ENCODE measurements at places on chromosomes 6 and 20.

GRCh38 chr6:84284428-84285049 is 57.1 kb upstream of the CEP162 start:
- no peak for DNase-seq

DNA sequence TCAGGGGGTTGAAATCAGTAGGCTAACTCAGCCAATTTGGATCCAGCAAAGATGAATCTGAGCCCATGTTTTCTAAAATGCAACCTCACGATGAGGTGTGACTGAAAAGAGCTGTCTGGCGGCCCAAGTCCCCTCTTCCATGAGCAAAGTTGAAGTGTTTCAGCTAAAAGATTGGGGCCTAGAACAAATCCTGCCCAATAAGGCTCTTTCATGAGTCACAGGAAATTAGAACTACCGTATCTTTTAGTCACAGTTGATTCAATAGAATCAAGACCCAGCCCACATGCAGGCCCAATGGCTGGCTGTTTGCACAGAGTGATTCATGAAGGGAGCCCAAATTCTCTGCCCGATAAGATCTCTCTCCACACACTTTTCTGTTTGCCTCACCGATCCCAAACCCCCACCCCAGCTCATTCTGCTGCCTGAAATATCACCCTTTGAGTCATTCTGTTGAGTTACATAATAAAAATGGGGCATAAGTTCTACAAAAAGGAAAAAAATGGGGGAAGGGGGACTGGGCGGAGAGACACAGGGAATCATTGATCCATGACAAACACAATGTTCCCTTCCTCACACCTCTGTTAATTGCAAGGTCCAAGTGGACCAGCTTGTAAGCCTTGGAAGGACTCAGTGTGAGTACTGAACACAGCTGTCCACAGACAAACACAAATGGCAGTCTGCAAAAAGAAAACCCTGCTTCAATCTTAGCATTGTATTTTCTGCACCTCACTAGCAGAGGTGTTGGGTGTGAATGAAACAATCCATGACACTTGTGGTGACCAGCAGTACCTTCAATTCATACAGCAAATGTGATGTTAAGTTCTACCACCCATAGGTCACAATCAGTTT is 13.8 kb downstream of the FOXQ1 start:
- no peak for DNase-seq

DNA sequence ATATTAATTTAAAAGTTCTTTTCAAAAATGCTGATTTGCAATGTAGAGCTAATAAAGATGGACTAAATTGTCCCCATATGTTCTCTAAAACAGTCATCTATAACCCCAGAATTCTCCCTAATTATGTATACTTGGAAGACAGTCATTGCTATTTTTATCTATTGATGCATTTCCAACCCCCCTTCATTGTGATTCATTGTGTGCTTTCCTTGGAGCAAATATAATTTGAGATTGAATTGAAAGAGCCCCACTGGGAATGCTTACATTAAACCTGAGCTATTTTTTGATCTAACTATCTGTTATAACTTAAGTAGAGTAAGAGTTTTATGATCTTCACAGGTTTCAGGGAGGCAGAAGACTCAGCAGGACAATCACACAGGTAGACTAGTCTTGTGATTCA is 73.7 kb upstream of the PTCHD4 start:
- DNase-seq = no peak

GRCh38 chr20:3248993-3249347 is 10.0 kb upstream of the SLC4A11 start:
- DNase-seq = no peak

GRCh38 chr6:142819603-142820337 is 125.2 kb downstream of the HIVEP2 start:
- DNase-seq = no peak

DNA sequence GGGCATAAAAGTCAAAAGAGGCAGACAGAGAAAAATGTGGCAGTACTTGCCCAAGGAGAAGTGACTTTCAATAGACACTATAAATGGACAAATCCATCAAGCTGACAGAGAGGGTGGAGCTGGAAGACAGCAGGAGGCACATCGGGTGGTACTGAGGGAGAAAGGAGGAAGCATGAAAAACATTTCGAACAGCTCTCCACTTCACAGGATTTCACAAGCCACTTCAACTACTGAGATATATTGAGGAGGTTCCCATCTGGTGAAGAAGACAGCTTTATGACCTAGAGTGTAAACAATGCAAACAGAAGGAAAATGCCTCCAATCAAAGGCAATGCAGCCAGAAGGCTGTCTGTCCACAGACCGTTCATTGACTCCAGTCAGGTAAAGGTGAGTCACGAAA is 259.4 kb upstream of the ECI2 start:
- DNase-seq = no peak

- DNase-seq = no peak
Measured at GRCh38 chr6:1311400-1312202, at the start of gene FOXQ1. FOXQ1 (plus strand) TSS chr6:1312098; CDS start chr6:1312705, 607 bp downstream.

DNA sequence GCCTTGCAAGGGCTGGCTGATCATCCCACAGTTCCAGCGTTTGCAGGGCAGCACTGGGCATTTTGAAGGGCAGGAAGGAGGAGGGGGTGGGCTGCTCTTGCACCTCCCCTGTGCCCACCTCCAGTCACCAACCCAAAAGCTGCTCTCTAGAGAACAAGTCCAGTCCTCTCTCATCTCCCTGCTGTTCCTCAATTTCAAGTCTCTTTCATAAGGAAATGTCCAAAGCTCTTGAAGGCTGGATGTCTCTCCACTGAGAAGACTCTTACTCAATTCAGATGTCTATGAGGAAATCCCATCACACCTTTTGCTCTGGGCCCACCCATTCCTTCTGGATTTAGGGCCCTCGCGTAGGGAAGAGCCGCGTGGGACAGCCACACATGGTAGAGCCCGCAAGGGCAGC is 31.7 kb downstream of the WRNIP1 start:
- DNase-seq = no peak

GRCh38 chr20:6855104-6855503 is 87.6 kb downstream of the BMP2 start:
- DNase-seq = no peak

GRCh38 chr6:125884634-125885371 is 71.8 kb upstream of the HINT3 start:
- no peak for DNase-seq

DNA sequence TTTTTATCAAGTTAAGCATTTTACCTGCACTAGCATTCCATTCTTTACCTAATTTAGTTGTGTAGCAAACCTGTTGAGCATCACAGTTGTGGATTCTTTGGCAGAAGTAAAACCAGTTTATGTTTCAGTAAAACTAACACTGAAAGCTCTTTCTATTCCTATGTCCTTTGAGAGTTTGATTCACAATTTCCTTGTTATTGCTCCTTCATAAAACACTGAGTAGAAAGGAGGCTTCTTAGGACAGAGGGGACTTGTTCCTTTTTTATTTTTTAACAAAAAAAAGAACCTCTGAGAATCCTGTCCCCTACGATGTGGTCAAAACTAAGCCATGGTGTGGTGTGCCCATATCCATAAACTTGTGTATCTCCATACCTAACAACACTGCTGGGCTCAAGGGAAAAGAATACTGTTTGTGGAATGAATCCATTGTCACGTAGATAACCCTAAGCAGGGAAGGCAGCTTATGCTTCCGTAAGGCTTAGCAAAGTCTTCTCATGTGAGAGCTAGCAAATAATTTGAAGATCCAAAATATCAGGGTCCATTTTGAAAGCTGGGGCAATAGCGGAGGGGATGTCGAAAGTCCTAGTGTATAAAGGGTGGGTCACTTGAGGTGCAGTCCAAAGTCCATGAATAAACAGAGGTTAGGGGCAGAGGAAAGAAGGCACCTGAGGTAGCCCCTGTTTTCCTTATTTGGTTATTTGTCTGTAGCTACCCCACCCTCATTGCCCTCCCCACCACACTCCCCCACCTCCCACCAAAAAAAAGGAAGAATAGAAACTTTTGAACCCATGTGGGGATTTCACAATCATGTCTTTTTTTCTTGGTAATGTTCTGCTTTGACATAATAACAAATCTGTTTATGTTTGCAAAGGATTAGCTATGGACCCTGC is 71.0 kb downstream of the PLAGL1 start:
- DNase-seq = no peak

DNA sequence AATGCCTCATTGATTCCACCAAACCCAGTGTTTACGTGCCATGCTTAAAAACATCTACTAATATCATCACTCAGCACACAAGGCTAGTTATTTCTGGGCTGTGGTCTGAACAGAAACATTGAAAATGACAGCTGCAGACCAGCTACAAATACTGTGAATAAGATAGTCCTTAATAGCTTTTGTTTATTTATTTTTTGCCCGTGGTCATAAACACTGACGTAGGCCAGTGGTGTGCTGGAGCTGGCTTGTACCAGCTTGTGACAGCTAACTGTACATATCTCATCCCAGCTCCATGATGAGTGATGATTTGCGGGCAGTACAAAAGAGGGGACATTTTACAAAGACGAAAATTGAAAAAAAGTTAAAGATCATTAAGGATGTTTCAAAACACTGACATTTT is 1057.0 kb downstream of the EPHA7 start:
- no peak for DNase-seq

DNA sequence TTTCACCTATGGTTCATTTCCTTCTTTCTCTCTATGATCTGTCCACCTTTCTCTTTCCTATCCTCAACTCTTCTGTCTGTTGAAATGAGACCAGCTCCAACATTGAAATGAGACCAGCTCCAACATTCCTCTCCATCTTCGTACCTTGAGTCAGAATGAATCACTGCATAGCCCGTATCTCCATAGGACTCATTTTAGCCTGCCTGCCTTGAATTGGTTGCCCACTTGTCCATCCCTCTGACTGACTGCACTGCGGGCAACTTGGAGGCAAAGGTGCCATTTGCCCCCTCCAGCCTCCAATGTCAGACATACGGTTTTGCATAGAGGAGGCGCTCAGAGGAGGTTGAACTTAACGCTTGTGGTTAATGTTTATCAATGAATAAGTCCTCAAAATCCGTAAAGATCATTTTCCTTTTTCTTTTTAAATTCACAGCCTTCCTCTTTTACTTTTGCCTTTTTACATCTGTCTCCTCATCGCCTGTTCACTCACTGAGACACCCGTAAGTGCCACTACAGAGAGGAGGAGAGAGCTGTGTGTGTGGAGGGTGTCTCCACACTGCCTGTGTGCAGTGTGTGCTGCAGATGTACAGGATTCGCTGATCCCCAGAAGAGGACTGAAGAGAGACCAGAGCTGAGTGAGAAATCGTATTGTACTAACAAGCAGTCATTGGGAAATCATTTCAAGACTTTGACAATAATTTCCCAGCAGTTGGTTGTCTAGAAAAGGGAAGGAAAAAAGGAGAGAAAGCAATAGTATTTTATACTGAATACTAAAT is 579.6 kb upstream of the MAP3K7 start:
- no peak for DNase-seq

- no peak for DNase-seq
Measured at GRCh38 chr6:111970426-111970825, 83.5 kb upstream of the CCN6 start.

DNA sequence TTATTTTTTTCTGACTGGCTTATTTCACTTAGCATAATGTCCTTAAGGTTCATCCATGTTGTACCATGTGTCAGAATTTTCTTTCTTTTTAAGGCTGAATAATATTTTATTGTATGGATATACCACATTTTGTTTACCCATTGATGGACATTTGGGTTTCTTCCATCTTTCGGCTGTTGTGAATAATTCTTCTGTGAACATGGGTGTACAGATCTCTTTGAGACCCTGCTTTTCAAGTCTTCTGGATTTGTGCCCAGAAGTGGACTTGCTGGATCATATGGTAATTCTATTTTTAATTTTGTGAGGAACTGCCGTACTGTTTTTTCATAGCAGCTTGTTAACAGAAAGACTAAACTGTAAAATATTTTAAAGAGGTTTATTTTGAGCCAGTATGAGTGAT is 94.6 kb upstream of the TMEM181 start:
- no peak for DNase-seq

DNA sequence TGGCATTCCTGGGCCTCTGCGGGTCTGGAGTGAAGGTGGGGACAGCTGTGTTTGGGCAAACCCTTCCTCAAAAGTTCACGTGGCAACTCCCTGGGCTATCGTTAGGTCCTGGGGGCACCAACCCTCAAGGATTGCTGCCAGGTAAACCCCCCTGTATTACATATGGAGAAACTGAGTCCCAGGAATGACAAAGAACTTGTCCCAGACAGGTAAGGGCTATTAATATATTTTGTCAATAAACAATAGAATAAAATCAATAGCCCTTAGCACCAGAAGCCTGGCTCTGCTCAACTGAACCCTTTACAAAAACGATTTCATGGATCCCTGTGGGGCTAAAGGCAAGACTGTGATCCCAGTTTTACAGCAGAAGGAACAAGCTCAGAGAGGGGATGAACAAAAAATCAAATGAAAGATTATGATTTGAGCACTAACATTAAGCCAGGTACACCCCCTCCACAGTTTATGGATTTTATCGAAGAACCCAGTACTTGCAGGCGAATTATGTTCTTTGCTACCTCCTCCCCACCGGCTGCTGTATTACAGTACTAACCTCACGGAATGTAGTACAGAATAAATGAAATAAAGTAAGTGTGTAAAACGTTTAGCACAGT is 2.7 kb downstream of the ID1 start:
- no peak for DNase-seq

DNA sequence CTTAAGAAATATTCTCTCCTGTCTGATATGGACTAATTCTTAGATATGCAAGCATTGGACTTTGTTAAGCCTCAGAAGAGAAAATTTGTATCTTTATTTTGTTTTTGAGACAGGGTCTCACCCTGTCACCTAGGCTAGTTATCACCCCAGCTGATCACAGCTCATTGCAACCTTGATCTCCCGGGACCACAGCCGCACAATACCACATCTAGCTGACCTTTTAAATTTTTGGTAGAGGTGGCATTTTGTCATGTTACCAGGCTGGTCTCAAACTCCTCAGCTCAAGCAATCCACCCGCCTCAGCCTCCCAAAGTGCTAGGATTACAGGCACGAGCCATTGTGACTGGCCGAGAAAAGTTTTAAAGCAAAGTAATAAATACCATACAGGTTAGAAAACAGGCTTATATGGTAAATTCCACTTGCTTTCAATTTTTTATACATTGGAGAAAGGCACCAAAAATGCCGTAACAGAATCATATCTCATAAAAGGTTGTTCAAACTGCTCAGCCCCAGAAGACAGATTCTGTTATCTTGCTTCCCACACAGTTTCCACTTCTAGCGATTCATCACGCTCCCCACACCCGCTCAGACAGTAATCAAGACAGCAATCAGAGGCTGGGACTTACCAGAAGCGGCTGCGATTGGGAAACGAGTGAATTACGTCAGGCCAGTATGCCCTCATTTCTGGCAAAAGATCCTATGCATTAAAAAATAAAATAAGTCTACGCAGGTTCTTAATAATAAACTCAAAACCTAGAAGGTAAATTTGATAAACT is 13.8 kb downstream of the RNASET2 start:
- no peak for DNase-seq

DNA sequence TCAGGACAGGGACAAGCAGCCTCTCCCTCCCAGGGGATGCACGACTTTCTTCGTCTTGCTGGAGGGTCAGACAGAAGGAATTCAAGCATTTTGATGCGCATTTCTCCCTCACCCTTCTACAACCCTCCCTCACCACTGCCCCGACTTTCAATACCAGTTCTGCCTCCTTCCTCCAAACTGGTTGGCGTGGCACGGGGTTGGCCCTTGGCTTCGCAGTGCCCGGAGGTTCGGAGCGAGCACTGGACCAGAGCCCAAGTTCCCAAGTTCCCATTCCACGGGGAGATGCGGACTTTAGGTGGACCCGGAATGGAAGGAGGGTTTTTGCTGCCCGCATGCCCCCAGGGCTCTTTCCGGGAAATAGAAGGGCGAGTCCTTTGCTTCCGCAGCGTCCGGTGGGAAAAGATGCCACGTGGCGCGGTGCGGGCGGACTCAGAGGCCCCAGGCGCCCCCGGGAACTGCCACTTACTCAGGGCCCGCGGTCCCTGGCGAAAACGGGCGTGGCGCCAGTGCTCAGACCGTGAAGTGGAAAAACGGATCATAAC is 8.0 kb upstream of the LAMP5 start:
- no peak for DNase-seq

GRCh38 chr20:38337561-38338140 is 8.6 kb upstream of the LBP start:
- no peak for DNase-seq
